ENCODE measurements at places on chromosomes 6 and 20.

- peak; percentile 56 for DNase-seq
Measured at GRCh38 chr20:49245921-49246740, 26.9 kb downstream of the DDX27 start.

DNA sequence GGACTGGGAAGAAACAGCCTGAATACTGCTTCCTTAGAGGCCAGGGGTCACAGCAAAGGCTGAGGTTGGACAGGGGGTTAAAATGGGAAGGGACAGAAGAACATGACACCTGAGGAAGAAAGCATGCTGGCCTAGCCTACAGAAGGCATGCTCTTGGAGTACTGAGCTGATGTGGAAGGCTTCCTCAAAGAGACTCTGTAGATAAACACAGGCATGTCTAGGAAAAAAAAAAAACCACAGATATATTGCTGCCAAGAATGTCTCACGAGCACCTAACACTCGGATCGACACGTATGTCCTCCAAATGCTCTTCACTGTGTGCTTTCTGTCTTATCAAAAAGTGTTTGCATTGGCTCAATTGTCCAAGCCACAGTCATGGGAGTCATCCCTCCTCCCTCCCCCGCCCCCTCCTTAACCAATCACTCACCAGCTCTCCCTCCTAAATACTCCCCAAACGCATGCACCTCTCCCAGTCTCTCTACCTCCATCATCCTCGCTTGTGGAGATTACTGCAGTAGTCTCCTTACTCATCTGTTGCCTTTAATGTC lies 101.1 kb upstream of the LRFN2 start:
- DNase-seq = no peak

- no peak for DNase-seq
Measured at GRCh38 chr6:170262489-170263088, 28.3 kb downstream of the DLL1 start.

GRCh38 chr6:18207949-18208348 lies 52.7 kb downstream of the KDM1B start:
- DNase-seq = no peak

DNA sequence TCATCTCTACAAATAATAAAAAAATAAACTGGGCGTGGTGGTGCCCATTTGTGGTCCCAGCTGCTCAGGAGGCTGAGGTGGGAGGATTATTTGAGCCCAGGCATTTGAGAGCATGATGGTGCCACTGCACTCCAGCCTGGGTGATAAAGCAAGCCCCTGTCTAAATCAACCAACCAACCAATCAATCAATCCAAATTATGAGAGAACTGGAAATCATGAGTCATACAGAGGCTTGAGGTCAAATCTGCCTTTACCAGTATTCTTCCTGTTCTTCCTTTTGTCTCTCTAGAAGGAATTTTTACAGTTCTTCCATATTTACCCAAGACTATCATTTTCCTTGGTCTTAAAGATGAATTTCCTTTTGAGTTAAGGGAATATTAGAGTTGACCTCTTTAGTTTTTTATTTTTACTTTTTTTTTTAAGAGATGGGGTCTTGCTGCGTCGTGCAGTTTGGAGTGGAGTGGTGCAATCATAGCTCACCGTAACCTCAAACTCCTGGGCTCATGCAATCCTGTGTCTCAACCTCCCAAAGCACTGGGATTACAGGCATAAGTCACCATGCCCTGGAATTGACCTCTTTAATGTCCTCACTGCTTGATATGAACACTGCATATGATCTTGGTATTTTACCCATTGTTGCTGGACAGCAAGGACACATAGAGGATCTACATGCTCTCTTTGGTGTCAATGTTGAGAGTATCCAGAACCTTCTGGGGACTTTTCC lies 44.1 kb upstream of the TXNDC5 start:
- DNase-seq = no peak

- DNase-seq = no peak
Measured at GRCh38 chr20:1896484-1897258, 1.5 kb downstream of the SIRPA start.

- DNase-seq = no peak
Measured at GRCh38 chr6:4668271-4669179, 107.7 kb upstream of the CDYL start.

DNA sequence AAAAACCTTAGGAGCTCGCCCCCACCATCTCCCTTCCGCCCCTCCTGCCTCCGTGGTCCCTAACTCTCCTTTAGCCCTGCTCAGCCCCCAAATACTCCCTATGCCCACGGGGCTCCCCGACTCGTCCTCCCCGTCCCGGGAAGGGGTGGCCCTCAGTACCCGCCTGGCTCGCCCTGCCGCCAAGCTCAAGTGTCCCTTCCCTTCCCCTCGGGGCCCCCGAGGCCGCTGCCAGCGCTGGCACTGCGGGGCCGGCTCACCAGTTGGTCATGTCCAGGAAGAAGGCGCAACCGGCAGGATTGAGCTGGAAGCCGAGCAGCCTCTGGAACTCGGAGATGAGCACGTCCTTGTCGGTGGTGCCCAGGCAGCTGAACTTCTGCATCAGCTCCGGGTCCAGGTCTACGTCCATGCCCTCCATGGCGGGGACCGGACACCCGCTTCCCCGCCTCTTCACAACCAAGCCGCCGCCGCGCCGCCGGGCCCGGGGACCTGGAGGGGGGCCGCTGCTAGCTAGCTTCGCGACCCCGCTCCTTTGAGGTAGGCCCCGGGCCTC lies 303 bp downstream of the ILRUN start:
- DNase-seq = no peak

DNA sequence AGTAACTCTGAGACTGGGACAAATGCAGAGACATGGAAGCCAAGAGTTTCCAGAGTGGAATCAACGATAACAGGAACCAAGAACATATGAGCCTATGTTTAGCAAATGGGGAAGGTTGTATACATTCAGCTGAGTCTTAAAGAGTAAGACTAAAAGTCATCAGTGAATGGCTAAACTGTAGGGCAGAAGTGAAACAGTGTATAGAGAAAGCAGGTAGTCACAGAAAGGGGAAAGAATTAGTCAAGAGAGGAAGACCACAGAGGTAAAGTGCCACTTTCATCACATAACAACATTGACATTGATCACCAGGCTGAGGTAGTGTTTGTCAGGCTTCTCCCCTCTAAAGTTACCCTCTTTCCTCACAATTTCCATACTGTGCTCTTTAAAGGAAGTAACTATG lies 306.5 kb upstream of the SPTLC3 start:
- DNase-seq = no peak

- DNase-seq = no peak
Measured at GRCh38 chr6:116556065-116556464, 2.5 kb downstream of the CALHM4 start.

- DNase-seq = no peak
Measured at GRCh38 chr6:24972311-24972958, 36.7 kb upstream of the RIPOR2 start.

GRCh38 chr6:105646391-105646867 lies 243.5 kb upstream of the PREP start:
- DNase-seq = peak; percentile 97

- no peak for DNase-seq
Measured at GRCh38 chr20:44195605-44196004, 8.6 kb upstream of the JPH2 start.

- DNase-seq = no peak
Measured at GRCh38 chr20:51388756-51389542, 153.6 kb downstream of the NFATC2 start.

- no peak for DNase-seq
Measured at GRCh38 chr6:157198425-157199279, 124.7 kb downstream of the TMEM242 start.

DNA sequence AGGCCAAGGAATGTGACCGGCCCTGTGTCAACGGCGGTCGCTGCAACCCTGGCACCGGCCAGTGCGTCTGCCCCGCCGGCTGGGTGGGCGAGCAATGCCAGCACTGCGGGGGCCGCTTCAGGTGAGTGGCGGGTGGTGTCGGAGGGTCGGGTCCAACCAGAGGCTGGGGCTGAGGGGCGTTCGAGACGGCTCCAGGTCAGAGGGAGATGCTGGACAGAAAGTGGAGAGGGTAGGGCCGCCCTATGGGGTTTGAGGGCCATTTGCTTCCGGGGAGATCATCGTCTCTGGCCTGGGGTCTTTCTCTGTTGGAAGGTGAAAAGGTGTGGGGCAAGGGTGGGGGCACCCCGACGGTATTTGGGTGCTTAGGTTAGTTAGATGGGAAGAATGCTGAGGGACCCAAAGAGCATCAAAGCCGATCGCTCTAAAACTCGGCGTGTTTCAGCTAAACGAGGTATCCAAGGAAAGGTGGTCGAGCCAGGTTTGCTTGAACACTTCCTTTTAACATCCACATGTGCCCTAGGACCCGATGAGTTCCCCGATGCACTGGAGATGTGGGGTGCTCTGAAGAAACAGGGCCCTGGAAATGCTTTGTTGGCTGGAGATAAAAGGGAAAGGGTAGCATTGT lies 691 bp downstream of the ATRN start:
- no peak for DNase-seq

Measured in activated CD4-positive, alpha-beta T cell treated with anti-CD3 and anti-CD28 coated beads, Interleukin-10, Interleukin-2, amounts not matched to agents 100 ng/mL and 50 ng/mL, durations not matched to agents 16 hours and 8 hours (primary cell).